ENCODE measurements at places on chromosomes 4 and X. TPM values are rescaled to one million over a fixed set of nuclear protein-coding genes. Genes with fewer than 3 reads are reported as not detected.

GRCh38 chr4:53764761-53765490, 173.6 kb upstream of the LNX1 start:
- H3K27me3 ChIP-seq, result no peaks in the 10 kb centered on the region
- no peaks in the 10 kb centered on the region for H3K36me3 ChIP-seq
- H3K4me1 ChIP-seq, result peaks cover 20% of the 10 kb centered on the region
- no peak for DNase-seq
- H3K4me3 ChIP-seq, result no peak overlapping the region

- DNase-seq, result no peak
- H3K27me3 ChIP-seq, result no peaks in the 10 kb centered on the region
- H3K27ac ChIP-seq, result no peak overlapping the region
- H3K4me1 ChIP-seq, result no peaks in the 10 kb centered on the region
These were observed 132.9 kb downstream of the LDB2 start for GRCh38 chr4:16765546-16765945.

GRCh38 chrX:72142094-72142793, 10.5 kb upstream of the RTL5 start:
- H3K4me3 ChIP-seq, result no peak overlapping the region
- H3K4me1 ChIP-seq, result no peaks in the 10 kb centered on the region
- no peak for DNase-seq
- H3K27ac ChIP-seq, result no peak overlapping the region

DNA sequence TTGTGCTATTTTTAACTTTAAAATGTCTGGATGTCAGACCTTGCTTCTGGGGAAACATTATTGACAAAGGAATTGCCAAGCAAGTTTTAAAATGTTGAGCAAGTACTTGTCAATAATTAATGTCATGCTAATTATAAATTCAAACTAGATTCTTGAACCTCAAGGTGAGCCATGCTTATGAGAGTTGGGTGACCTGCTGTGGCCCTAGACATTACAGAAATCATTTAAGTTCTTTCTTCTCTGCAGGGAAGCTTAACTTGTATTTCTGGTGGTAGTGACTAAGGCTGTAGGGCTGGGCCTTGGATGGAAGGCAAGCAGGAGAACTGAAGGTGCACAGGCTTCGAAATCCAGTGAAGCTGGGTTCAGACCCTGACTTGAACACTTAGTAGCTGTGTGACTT, 14.8 kb upstream of the UCHL1 start:
- no peaks in the 10 kb centered on the region for H3K27me3 ChIP-seq
- H3K4me1 ChIP-seq, result no peaks in the 10 kb centered on the region
- DNase-seq, result no peak
- no peak overlapping the region for H3K4me3 ChIP-seq

RNF113A gene
- total RNA-seq, result 6.1 TPM

GRCh38 chrX:41808047-41808446, 84.1 kb downstream of the GPR82 start:
- no peak overlapping the region for H3K27ac ChIP-seq
- no peak for DNase-seq
- H3K36me3 ChIP-seq, result no peaks in the 10 kb centered on the region
- no peak overlapping the region for H3K4me3 ChIP-seq
- H3K27me3 ChIP-seq, result no peaks in the 10 kb centered on the region

GRCh38 chr4:76702440-76703122, 195.4 kb downstream of the SOWAHB start:
- H3K27ac ChIP-seq, result peak overlapping the region; percentile 69
- H3K4me3 ChIP-seq, result no peak overlapping the region
- peaks cover 41% of the 10 kb centered on the region for H3K4me1 ChIP-seq
- H3K27me3 ChIP-seq, result no peaks in the 10 kb centered on the region

NAP1L3 gene
- total RNA-seq, result 15.0 TPM

ERVMER34-1 gene
- not detected for total RNA-seq

DNA sequence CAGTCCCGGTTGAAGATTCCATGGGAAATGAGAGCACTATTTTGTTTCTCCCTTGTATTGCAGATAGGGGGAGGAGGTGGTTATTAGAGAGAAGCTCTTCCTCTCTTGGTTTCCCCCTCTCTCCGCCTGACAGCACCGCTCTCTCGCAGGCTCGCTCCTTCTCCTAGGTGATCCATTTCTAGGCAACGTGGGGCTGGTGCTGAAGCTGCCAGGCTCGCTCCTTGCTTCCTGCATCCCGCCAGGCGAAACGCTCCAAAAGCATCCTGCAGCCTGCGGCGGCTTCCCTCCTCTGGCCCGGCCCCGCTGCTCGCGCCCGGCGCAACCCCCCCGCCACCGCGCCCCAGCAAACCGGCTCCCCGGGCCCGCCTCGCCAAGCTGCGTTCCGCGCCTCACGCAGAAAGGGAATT, at the start of gene GRID2:
Gene GRID2, plus strand, starts transcription at position 346 of the 407 bp plus-strand sequence.
- H3K4me1 ChIP-seq, result peaks cover 27% of the 10 kb centered on the region
- H3K4me3 ChIP-seq, result peak within 1 kb of the TSS; percentile 72
- H3K36me3 ChIP-seq, result no peaks in the 10 kb centered on the region
- no peak within 1 kb of the TSS for H3K27ac ChIP-seq
- DNase-seq, result no peak

RPS6KA6 gene
- total RNA-seq, result 8.5 TPM

- no peaks in the 10 kb centered on the region for H3K27me3 ChIP-seq
- H3K36me3 ChIP-seq, result no peaks in the 10 kb centered on the region
- H3K27ac ChIP-seq, result no peak overlapping the region
- H3K4me1 ChIP-seq, result no peaks in the 10 kb centered on the region
These were observed 45.7 kb downstream of the TRIM61 start for GRCh38 chr4:164931551-164932324.

DCAF16 gene
- total RNA-seq, result 31.1 TPM

- H3K36me3 ChIP-seq, result no peaks in the 10 kb centered on the region
- no peak overlapping the region for H3K4me3 ChIP-seq
- no peak overlapping the region for H3K27ac ChIP-seq
- no peak for DNase-seq
- peaks cover 14% of the 10 kb centered on the region for H3K4me1 ChIP-seq
These were observed 38.1 kb downstream of the CBLL2 start for GRCh38 chrX:22310779-22311178.

FIP1L1 gene
- 57.9 TPM for total RNA-seq

- no peaks in the 10 kb centered on the region for H3K27me3 ChIP-seq
- H3K27ac ChIP-seq, result peak within 1 kb of the TSS; percentile 93
- H3K4me3 ChIP-seq, result peak within 1 kb of the TSS; percentile 86
- no peaks in the 10 kb centered on the region for H3K36me3 ChIP-seq
- H3K4me1 ChIP-seq, result peaks cover 20% of the 10 kb centered on the region
- peak; percentile 2 for DNase-seq
These were observed at the start of gene BTC for GRCh38 chr4:74794382-74795010. BTC (minus strand) TSS chr4:74794523; CDS start chr4:74794325, 198 bp downstream.

DNA sequence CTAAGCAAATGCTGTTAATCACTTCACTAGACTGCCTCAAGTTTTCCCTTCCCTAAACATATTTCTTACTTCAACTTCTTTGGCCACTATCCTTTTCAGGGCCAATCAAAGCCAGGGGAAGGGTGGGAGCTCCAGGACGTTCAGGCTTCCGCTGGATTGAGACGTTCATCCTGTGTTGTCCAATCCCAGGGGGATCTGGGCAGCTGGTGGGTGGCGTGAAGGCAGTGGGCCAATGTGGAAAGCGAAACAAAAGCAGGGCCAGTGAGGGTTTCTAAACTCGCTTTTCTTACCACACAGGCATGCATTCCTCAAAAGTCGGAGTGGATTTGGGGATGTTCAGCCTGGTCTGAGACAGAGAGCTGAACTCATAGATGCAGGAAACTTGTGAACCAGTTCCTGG, 7.6 kb downstream of the CXCL13 start:
- no peak overlapping the region for H3K27ac ChIP-seq
- no peaks in the 10 kb centered on the region for H3K4me1 ChIP-seq
- no peaks in the 10 kb centered on the region for H3K36me3 ChIP-seq
- no peaks in the 10 kb centered on the region for H3K27me3 ChIP-seq

GRCh38 chrX:3450881-3451570, 104.6 kb upstream of the MXRA5 start:
- H3K4me3 ChIP-seq, result no peak overlapping the region
- no peak for DNase-seq
- no peaks in the 10 kb centered on the region for H3K27me3 ChIP-seq
- H3K36me3 ChIP-seq, result no peaks in the 10 kb centered on the region
- no peak overlapping the region for H3K27ac ChIP-seq

DNA sequence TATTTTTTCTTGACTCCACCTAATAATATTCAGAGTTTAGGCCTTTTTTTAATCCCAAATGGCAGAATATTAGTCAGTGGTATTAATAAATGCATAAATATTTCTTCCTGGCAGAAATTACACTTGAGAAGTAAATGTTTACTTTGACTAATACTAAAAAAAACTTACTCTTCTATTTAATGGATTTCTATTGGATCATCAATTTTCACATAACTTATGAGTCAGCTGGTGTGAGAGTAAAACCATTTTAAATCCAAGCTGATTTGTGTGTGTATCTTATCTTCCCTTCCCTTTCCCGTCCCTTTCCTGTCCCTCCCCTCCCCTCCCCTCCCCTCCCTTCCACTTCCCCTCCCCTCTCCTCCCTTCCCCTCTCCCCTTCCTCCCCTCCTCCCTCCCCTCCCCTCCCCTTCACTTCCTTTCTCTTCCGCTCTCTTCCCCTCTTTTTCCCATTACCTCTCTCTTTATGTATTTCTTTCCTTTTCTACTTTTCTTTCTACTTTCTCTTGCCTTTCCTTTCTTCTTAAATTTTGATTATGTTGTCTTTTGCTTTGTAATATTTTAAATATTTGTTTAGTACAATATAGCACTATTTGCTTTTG, 630.1 kb upstream of the EPHA5 start:
- no peak for DNase-seq
- H3K4me1 ChIP-seq, result no peaks in the 10 kb centered on the region
- no peak overlapping the region for H3K4me3 ChIP-seq

GRCh38 chr4:52299120-52299519, 248.0 kb downstream of the SPATA18 start:
- H3K27me3 ChIP-seq, result no peaks in the 10 kb centered on the region
- no peaks in the 10 kb centered on the region for H3K4me1 ChIP-seq
- H3K36me3 ChIP-seq, result no peaks in the 10 kb centered on the region
- no peak for DNase-seq

- H3K27me3 ChIP-seq, result no peaks in the 10 kb centered on the region
- no peak overlapping the region for H3K4me3 ChIP-seq
- peaks cover 9% of the 10 kb centered on the region for H3K4me1 ChIP-seq
These were observed 117.9 kb downstream of the MID1IP1 start for GRCh38 chrX:38919202-38919601.

HERC5 gene
- total RNA-seq, result 13.7 TPM

DDIT4L gene
- 1.8 TPM for total RNA-seq

GAB3 gene
- total RNA-seq, result 9.2 TPM

- H3K27ac ChIP-seq, result peak overlapping the region; percentile 94
- no peaks in the 10 kb centered on the region for H3K27me3 ChIP-seq
- H3K4me3 ChIP-seq, result no peak overlapping the region
- peaks cover 63% of the 10 kb centered on the region for H3K4me1 ChIP-seq
- no peaks in the 10 kb centered on the region for H3K36me3 ChIP-seq
- DNase-seq, result no peak
These were observed 28.3 kb downstream of the FGFRL1 start for GRCh38 chr4:1039493-1040343.

DNA sequence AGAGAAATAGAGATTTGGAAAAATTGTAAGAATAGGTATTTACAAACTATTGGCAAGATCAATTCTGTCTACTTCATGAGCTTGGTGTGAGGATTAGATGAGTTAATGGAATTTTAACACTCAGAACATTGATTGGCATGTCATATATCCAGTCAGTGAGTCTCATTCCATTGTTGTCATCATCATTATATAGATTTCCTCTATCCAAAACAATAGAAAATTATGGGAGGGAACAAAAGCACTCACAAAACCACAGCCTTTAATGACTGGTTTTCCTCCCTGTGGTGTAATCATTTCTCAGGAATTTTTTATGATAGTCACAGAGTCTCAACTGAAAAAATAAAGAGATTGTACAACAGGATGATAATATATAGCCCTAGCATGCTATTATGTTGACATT, 21.1 kb downstream of the KLHL5 start:
- DNase-seq, result no peak
- no peaks in the 10 kb centered on the region for H3K36me3 ChIP-seq
- no peaks in the 10 kb centered on the region for H3K4me1 ChIP-seq
- H3K4me3 ChIP-seq, result no peak overlapping the region
- no peaks in the 10 kb centered on the region for H3K27me3 ChIP-seq

- no peak overlapping the region for H3K4me3 ChIP-seq
- H3K4me1 ChIP-seq, result no peaks in the 10 kb centered on the region
- H3K36me3 ChIP-seq, result no peaks in the 10 kb centered on the region
- H3K27ac ChIP-seq, result no peak overlapping the region
- DNase-seq, result no peak
- H3K27me3 ChIP-seq, result no peaks in the 10 kb centered on the region
These were observed 2.1 kb downstream of the APLN start for GRCh38 chrX:129652565-129653169.

GRCh38 chr4:73309211-73309610, 50.6 kb upstream of the ANKRD17 start:
- H3K27me3 ChIP-seq, result no peaks in the 10 kb centered on the region
- no peaks in the 10 kb centered on the region for H3K4me1 ChIP-seq
- no peak for DNase-seq
- H3K27ac ChIP-seq, result no peak overlapping the region

- no peak overlapping the region for H3K27ac ChIP-seq
- DNase-seq, result no peak
- no peaks in the 10 kb centered on the region for H3K27me3 ChIP-seq
- H3K36me3 ChIP-seq, result no peaks in the 10 kb centered on the region
- no peak overlapping the region for H3K4me3 ChIP-seq
These were observed 18.6 kb downstream of the PSAPL1 start for GRCh38 chr4:7415927-7416686.

DNA sequence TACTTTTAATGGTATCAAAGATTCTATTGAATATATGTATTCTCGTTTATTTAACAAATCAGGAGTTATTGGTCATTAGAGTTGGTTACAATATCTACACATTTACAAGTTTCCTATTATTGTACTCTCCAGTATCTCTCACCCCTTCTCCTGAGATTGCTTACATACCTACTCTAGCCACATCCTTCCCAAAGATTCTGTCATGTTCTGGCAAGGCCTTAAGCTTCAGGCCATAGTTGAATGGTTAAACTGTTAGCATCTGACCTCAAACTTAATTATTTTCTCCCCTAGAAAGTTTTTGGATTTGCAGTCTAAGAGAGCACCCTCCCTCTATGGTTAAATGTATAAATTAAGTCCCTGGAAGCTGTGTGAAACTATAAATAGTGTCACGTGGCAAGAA, 784.2 kb downstream of the GLUD2 start:
- no peak overlapping the region for H3K27ac ChIP-seq
- no peaks in the 10 kb centered on the region for H3K36me3 ChIP-seq
- DNase-seq, result no peak
- H3K4me3 ChIP-seq, result no peak overlapping the region
- no peaks in the 10 kb centered on the region for H3K27me3 ChIP-seq
- no peaks in the 10 kb centered on the region for H3K4me1 ChIP-seq
